ENCODE measurements at places on chromosomes 12 and 14.

DNA sequence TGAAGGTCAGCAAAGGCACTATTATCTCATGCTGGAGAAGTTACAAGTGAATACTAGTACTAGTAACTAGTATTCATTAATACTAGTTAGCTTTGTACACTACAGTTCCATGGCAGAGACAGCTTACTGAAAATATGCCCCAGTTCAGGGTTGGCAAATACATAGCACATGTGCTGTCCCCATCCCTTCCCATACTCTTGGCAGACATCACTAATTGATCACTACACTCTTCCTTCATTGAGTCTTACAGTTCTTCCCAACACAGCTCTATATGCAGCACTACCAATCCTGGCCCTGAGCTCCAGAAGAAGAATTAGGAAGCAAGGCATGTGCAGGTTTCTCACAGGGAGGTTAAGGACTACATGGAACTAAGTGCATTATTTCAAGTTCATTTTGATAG lies 168.3 kb upstream of the EEA1 start:
- no peak for DNase-seq

- no peak for DNase-seq
These were observed 174.1 kb upstream of the RTL1 start for GRCh38 chr14:101077481-101078074.

DNA sequence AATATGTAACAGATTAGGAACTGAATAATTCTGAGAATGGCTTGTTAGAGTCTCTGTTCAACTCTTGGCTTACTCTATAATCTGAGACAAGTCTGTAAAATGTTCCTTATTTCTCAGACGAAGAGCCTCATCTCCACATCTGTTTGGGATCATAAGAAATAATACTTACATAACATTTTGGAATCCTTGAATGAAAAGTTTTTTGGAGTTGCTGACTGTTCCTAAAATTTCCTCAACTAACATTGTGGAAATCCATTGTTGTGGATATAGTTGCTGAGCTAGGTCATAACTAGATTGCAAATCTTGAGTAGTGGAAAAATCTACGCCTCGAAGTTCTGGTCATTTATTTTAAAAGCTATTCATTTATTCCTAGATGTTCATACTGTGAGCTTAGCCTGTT lies 402.9 kb downstream of the ZFP36L1 start:
- DNase-seq: no peak

DNA sequence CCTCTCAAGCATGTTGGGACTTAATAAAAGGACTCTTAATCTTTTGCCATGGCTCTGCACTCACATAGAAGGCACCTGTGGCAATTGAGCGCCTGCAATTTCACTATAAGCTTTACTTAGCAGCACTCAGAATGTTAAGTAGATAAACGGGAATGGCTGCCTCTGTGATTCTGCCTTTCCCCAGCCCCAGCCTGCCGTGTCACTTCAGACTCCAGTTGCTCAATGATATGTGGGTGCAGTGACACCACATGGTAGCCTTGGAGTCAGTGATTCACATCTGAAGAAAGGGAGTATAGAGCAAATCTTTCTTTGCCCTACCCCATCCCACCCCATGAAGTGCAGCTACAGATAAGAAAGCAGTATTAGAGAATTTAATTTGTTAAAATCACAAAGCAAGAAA lies 96.1 kb downstream of the ZFC3H1 start:
- DNase-seq: no peak

- no peak for DNase-seq
These were observed 22.8 kb upstream of the USP44 start for GRCh38 chr12:95573951-95574576.

GRCh38 chr14:65238456-65238855 lies 136.1 kb upstream of the MAX start:
- DNase-seq: no peak

GRCh38 chr12:126385785-126386184 lies 1320.5 kb downstream of the AACS start:
- DNase-seq: no peak

- no peak for DNase-seq
These were observed 15.5 kb upstream of the TAC3 start for GRCh38 chr12:57031789-57032188.

DNA sequence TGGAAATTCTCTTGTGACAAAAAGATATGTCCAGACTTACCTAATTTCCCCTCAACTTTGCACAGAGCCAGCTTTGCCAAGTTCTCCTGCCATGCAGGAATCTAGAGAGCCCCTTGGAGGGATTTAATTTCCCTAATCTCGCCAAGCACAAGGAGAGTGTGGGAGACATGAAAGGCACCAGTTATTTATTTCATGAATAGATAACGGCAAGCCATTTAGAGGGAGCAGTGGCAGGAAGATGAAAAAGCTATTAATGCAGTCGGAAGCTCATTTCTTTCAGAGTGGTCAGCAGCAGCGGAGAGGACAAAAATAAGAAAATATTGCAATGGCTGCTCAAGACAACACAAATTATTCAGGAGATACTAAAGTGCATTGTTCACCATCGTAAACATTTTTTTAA lies 150.9 kb upstream of the WSCD2 start:
- DNase-seq: no peak

DNA sequence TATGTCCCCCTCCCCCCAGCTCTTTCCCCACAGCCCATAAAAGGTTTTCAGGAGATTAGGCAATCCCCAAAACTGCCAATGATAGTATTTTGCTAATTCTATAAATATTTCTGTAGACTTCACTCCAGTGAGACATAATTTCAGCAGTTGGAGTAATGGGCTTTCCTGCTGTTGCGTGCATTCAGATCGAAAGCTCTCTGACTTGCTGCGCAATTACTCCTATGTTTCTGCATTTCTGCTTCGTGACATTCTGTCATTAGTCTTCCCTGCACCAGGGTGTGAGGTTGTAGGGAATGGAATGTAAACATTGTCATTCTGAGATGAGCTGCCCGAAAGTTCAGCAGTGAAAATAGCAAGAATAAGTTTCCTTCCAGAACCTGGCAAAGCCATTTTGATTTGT lies 58.2 kb downstream of the SAMD4A start:
- DNase-seq: no peak

GRCh38 chr12:31832740-31833729 lies 104.2 kb upstream of the AMN1 start:
- no peak for DNase-seq

GRCh38 chr12:52975820-52976573 lies 27.1 kb downstream of the KRT18 start:
- no peak for DNase-seq

DNA sequence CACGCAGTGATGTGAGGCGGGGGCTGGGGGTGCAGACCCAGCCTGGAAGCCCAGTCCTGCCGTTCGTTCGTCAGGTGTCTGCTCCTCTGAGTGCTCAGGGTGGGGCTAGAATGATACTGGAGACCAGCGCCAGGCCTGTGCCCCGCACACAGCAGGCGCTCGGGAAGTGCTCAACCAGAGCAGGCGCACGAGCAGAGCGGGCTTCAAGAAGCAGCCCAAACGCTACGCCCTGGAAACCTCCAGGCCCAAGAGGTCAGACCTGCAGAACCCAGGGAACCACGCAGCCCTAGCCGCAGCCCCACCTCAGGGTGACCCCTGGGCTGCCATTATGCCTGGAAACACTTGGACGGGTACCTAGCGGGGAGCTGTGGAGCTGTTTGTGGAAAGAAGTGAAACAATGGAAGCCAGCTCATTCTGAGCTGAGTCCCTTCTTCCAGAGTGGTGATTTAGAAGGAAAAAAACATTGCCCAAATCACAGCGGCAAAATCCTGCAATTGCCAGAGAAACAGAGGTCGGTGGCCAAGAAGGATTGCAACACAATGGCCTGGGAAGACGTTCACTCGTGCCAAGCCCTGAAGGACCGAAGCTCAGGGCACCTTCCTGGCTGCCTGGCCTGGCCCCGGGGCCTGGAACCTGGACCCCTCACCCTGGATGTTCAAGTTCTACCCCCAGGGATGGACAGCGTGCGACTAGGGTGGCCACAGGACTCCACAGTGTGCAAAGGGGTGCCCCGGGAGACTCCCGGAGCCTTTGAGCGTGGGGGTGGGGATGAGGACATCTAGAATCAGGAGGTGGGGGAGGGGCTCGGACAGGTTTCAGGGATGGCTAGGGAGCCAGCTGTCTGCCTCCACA lies 40.4 kb upstream of the DIO3 start:
- no peak for DNase-seq

GRCh38 chr12:117178745-117179144 lies 11.5 kb downstream of the FBXO21 start:
- DNase-seq: no peak

- no peak for DNase-seq
These were observed 19.9 kb downstream of the SETD3 start for GRCh38 chr14:99460793-99461192.

DNA sequence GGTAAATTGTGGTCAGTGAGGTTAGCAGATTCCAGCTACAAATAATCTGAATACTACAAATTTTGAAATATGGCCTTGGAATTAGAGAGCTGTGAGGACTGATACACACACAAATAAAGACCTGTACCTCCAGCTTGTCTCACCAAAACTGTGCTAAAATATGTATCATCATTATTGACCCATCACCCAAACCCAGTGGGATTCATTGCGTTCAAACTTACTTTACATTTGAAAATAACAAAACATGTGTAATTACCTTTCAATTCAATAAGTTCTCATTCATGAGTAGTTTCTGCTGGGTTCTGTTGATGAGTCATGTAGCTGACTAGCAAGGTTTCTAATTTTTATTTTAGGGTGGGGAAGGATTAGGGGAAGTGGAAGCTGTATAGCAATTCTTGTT lies 170.9 kb downstream of the MSRB3 start:
- DNase-seq: peak; percentile 6

- DNase-seq: peak; percentile 6
These were observed 1.1 kb downstream of the GPHN start for GRCh38 chr14:66508846-66509621.

- DNase-seq: no peak
These were observed 280.4 kb upstream of the GARIN6 start for GRCh38 chr12:99367181-99367580.

GRCh38 chr12:7666595-7666994 lies 887 bp upstream of the APOBEC1 start:
- no peak for DNase-seq

DNA sequence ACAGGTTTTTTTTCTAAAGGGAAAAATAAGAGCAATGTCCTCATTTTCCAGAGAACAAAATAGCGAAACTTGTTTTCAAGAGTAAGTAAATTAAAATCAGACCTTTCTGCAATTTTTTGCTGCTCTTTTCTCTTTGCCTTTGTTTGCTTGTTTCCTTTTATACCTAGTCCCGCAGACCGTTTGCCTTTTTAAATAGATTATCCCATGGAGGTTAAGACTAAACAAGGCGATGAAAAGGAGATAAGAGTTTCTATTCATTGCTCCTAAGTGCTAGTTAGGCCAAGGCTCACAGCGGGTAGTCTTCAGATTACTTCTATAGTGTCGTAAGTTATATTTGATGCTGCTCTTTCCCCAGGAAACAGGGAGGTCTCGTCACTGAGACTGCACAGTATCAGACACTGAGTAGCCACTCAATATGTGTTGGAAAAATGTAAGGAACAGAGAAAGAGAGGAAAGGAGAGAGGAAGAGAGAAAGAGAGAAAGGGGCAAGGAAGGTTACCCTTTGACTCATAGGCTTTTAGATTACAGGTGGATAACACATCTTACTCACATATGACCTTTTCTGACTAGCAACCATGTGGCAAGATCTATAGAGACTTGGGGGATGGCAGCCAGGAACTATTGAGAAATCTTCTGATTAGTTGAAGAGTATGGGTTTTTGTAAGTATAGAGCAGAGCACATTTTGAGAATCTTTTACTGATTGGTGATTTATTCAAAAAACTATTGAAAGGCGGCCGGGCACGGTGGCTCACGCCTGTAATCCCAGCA lies 107.5 kb upstream of the PARP11 start:
- no peak for DNase-seq

- no peak for DNase-seq
These were observed 195.1 kb downstream of the PHETA1 start for GRCh38 chr12:111173836-111174235.

- DNase-seq: no peak
These were observed 33.3 kb upstream of the UBC start for GRCh38 chr12:124947561-124948398.

Data from H54 (cell line).